ENCODE measurements at places on chromosomes 12 and 14.

DNA sequence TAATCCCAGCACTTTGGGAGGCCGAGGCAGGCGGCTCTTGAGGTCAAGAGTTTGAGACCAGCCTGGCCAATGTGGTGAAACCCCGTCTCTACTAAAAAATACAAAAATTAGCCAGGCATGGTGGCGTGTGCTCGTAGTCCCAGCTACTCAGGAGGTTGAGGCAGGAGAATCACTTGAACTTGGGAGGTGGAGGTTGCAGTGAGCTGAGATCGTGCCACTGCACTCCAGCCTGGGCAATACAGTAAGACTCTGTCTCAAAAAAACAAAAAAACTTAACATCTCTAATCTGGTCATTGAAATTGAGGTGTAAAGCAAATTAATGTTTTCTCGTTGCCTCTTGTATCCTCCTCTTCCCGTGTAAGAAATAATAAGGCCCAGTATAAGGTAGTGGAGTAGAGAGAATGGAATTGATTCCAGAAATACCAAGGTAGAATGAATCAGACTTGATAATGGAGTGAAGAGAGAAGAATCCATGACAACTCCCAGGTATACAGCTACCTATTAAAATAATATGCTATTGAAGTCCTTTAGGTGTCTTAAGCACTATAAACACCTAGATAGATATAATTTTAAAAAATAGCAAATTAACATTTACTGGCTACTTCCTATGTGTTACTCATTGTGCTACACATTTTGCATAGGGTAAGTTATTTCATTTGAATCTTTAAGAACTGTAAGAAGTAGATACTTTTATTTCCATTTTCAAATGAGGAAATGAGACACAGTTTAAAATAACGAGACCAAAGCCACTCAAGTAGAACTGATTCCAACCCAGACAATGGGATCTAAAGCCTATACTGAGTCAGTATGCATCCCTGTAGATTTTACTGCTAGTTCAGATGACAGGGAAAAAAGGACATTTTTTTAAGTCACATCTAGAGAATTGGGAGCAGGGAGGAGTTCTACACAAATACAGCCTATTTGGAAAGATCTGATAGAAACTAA is 23.2 kb downstream of the RAP1B start:
- DNase-seq, result no peak

- DNase-seq, result no peak
Observed at GRCh38 chr14:51430633-51431032, 190.6 kb downstream of the TMX1 start.

DNA sequence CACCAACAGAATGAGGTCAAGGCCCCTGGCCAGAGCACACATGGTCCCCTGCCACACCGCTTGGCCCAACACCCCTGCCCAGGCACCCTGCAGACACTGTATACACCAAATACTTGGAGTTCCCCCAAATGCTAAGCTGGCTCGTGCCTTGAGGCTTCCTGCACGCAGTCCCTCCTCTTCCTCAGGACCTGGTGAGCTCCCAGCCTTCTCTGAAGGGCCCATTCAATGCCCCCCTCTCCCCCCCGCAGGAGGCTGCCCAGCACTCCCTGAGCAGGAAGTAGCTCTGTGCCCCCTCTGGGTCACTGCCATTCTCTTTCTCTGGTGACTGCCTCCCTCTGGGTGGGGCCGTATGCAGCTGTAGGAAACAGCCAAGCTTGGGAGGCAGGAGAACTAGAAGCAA is 75.3 kb downstream of the ITPK1 start:
- no peak for DNase-seq

- DNase-seq, result no peak
Observed at GRCh38 chr14:85533861-85534291, 3.9 kb downstream of the FLRT2 start.

DNA sequence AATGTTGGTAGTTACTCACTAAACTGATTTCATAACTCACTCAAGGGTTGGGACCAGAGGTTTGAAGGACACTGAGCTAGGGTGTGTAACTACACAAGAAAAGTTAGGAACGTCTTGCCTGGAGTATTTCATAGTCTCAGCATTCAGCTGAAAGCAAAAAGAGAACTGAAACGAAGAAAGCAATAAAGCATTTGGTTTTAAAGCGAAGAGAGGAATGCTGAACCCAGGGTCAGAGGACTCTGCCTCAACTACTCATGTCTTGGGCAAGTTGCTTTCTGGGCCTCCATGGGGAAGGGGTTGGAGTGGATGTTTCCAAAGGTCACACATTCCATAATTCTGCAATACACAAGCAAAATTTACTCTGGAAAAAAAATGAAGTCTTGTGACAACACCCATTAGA is 1.4 kb downstream of the GNS start:
- no peak for DNase-seq

- no peak for DNase-seq
Observed at GRCh38 chr14:60487211-60487610, 1.3 kb upstream of the C14orf39 start.

- DNase-seq, result peak; percentile 46
Observed at GRCh38 chr12:48999371-49000131, at the start of gene DDN. TSS of gene DDN (minus strand) at chr12:48999375. CDS start at chr12:48999287, 88 bp downstream.

DNA sequence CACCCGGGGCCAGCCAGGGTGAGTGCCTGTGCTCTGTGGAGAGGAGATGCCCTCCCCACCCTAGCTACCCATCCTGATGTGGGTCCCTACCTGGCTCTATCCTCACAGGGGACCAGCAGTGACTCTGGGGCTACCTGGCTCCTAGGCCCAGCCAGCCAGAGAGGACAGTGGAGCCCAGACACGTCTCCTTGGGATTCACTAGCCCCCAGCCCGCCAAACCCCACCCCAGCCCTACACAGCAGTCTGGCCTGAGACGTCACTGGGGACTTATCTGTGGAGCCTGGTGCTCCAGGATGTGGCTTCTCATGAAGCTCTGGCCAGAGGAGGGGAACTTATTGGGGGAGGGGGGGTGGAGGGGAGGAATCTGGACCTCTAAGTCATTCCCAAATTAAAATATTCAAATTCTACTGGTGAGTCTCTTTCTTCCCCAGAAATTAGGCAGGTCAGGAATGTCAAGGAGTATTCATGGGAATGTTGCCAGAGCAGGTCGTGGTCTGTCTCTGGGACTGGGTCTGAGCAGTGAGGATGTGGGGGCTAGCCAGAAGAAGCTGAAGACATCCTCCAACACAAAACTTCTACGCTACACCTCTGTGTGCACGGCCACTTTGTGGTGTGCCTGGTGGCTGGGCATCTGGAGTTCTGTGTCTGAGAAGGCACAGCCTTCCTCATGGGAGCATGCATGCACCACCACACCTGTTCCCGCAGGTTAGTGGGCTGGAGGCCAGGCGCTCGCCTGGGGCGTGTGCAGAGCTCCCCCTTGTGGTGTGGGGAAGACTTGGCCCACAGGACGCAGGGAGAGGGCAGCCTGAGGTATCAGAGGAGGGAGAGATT is 2.7 kb downstream of the CMTM5 start:
- DNase-seq, result peak; percentile 61

DNA sequence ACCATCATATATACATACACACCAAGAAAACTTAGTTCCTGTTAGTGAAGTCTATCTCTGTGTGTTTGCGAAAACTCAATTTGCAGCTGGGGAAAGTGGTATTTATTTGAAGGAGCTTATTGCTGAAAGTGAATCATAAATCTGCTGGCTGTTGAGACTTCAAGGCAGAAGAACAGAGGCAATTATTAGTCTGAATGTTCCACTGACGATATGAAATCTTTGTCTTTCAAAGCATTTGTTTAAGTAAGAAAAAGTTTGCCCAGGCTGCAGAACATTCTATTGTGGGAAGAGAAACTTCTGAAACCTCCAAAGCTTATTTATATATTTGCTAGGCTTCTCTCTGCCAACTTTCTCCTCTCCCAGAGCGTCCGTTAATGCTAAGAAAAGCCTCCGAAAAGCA is 255.7 kb upstream of the TMPO start:
- no peak for DNase-seq

DNA sequence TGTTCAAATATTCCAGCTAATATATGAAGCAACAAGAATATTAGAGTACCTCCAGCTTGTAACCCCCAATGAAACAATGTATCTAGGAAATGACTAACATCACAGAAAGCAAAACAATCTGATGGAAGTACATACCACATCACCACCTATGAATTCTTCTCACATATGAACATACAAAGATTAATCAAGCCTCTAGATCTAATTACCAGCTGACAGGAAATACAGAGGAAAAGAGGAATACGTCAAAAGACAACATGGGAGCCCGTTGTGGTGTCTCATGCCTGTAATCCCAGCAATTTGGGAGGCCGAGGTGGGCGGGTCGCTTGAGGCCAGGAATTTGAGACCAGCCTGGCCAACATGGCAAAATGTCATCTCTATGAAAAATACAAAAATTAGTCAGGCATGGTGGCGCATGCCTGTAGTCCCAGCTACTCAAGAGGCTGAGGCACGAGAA is 7.5 kb downstream of the NEDD8 start:
- DNase-seq, result no peak

DNA sequence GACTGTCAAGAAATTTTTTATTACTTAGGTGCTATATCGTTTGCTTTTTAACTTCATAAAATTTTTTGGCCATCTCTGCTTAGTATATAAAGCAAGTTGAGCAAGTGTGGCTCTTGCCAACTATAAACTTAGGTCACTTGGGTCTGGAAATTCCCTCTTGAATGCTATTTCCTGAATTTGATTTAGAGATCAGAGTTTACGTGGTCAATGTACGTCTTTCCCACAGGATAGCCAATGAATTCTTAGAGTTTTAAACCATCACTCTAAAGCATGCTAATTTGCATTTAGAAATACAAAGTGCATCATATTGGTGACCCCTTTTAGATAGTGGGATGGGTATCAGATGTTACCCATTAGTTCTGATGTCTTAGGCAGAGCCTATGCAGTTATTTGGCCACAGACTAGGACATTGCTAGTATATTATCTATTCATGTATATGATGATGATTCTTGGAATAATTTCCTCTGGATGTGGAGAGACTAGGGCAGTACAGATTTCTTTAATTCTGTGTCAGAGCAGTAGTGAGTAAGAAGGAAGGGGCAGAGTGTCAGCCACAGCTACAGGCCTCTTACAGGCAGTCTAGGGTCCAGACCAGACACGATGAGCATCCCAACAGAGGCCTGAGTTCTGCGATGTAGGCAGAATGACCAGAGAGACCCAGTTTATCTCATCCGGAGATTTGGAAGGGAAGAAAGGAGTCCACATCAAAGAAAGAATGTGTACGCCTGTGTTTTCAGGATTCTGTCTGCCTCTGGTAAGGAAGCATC is 30.3 kb downstream of the SCN8A start:
- DNase-seq, result no peak

GRCh38 chr14:80638620-80639515 is 302.7 kb downstream of the CEP128 start:
- no peak for DNase-seq

DNA sequence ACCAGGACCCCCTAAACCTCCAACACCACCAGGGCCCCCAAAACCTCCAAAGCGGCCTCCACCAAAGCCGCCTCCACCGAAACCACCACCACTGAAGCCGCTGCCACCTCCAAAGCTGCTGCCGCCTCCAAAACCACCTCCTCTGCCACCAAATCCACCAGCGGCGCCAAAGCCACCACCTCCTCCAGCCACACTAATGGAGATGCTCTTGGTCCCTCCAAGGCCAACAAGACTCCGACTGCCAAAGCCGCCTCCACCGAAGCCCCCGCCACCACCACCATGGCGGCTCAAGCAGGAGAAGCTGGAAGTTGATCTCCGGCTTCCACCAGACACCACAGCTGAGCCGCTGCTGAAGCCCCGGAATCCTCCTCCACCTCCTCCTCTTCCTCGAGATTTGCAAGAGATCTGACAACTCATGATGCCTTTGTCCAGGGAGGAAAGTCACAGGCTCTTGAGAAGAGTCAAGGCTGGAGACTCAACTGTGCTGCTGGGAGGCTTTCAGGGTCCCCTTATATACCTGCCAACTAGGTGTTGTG is at the start of gene KRT2:
KRT2 (minus strand) TSS at position 486 of the 536 bp plus-strand sequence; CDS start at position 417, 69 bp downstream.
- no peak for DNase-seq

GRCh38 chr12:93743999-93744689 is 67.0 kb downstream of the CRADD start:
- no peak for DNase-seq

GRCh38 chr12:90028635-90029051 is 320.0 kb upstream of the ATP2B1 start:
- DNase-seq, result no peak

- no peak for DNase-seq
Observed at GRCh38 chr14:64434528-64434927, 30.8 kb upstream of the AKAP5 start.

GRCh38 chr14:102779574-102780315 is 2.5 kb downstream of the TRAF3 start:
- no peak for DNase-seq

DNA sequence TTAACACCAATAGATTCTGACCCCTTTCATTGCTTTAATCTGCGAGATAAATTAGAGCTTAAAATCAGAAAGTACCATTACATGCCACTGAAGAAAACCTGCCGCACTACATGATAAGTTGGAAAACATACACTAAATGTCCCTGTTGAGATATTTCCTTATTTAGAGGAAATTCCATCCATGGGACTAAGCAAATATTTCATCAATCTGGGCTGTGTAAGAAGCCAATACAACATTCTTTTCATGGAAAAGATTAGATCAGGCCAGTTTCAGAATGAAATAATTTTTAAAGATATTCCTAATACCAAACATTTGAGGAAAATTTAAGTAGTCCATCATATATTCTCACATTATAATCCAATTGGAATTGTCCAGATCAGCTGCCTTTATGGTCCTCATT is 112.8 kb downstream of the LLPH start:
- no peak for DNase-seq

DNA sequence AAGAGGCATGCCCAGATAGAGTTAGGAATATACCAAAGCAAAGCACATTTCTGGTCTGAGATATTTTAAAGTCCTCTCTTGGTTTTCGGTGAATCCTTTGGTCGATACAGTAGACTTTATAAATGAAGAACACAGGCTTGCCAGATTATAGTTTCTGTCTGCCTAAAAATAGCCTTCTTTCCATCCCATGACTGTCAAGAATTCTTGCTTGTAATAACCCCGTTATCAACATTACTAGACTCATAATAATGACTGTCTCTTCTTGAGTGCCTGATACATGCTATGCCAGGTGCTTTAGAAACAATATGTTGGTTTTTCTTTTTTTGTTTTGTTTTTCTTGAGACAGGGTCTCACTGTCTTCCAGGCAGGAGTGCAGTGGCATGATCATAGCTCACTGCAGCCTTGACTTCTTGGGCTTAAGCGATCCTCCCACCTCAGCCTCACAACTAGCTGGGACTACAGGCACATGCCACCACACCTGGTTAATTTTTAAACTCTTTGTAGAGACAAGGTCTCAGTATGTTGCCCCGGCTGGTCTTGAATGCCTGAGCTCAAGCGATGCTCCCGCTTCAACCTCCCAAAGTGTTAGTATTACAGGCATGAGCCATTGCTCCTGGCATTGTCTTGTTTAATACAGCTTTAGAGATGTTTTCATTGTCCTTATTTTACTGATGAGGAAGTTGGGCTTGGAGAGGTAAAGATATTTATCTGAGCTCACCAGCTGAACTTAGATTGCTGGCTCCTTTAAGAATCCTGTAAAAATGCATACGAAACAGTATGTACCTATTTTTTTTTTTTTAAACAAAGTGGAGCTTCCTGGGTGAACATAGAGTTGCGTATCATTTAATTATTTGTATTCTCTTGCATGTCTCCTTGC is 30.4 kb downstream of the CHST11 start:
- no peak for DNase-seq

- DNase-seq, result no peak
Observed at GRCh38 chr14:104556256-104557021, 23.1 kb upstream of the C14orf180 start.
